Endothelial cell (in vitro differentiated cells): ENCODE measurements at places on chromosomes 13 and 19.

- no peaks in the 10 kb centered on the region for H3K4me1 ChIP-seq
- no peak overlapping the region for H3K4me3 ChIP-seq
- no peaks in the 10 kb centered on the region for H3K36me3 ChIP-seq
- no peak for DNase-seq
- no peak overlapping the region for H3K27ac ChIP-seq
- H3K27me3 ChIP-seq, result no peaks in the 10 kb centered on the region
Observed at GRCh38 chr19:31041461-31041860, 307.8 kb downstream of the TSHZ3 start.

GRCh38 chr13:79360095-79360494, 46.0 kb downstream of the RBM26 start:
- H3K36me3 ChIP-seq, result peaks cover 6% of the 10 kb centered on the region
- H3K27ac ChIP-seq, result no peak overlapping the region
- H3K4me3 ChIP-seq, result no peak overlapping the region
- DNase-seq, result no peak

GRCh38 chr19:47436712-47437401, 17.5 kb upstream of the MEIS3 start:
- DNase-seq, result peak; percentile 86
- no peak overlapping the region for H3K4me3 ChIP-seq
- H3K4me1 ChIP-seq, result peaks cover 9% of the 10 kb centered on the region
- H3K27me3 ChIP-seq, result peaks cover 5% of the 10 kb centered on the region
- no peak overlapping the region for H3K27ac ChIP-seq

GRCh38 chr13:63551731-63552130, 2136.1 kb upstream of the PCDH20 start:
- DNase-seq, result no peak
- H3K4me1 ChIP-seq, result no peaks in the 10 kb centered on the region
- H3K4me3 ChIP-seq, result no peak overlapping the region
- no peaks in the 10 kb centered on the region for H3K36me3 ChIP-seq

DNA sequence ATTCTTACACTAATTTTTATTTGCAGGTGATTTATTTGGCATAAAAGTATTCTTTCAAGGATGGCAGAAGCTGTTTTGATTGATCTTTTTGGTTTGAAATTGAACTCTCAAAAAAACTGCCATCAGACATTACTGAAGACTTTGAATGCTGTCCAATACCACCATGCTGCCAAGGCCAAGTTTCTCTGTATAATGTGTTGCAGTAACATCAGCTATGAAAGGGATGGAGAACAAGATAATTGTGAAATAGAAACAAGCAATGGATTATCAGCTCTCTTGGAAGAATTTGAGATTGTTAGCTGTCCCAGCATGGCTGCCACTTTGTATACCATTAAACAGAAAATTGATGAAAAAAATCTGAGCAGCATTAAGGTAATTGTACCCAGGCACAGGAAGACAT, 1.2 kb downstream of the LACC1 start:
- H3K27ac ChIP-seq, result no peak overlapping the region
- peaks cover 21% of the 10 kb centered on the region for H3K4me1 ChIP-seq
- DNase-seq, result no peak
- peaks cover 7% of the 10 kb centered on the region for H3K36me3 ChIP-seq
- H3K4me3 ChIP-seq, result no peak overlapping the region

DNA sequence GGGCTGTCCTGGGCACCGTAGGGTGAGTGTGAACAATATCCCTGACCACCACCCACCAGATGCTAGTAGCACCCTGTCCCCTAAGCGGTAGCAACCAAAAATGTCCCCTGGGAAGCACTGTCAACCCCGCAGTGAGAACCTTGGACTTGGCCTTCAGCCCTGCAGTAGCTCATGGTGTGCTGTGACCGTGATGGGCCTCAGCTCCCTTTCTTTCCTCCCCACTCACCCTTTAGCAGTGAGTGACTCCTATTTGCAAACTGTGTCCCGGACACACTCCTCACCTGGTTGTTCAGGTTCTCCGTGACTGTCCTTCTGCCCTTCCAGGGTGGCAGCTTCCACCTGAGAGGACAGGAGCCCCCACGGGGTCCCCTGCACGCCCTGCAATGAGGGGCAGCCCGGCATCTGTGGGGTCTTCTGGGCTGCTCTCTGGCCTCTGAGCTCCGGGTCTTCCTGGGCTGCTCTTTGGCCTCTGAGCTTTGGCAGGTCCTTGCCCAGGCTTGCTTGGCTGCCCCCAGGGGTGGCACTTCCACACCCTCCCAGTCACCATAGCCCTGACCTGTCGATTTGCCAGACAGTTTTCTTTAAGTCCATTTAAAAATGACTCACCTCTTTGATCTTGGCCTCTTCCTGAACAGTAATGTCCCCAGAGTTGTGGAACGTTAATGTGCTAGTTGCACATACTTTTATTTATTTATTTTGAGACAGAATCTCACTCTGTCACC, 3.8 kb downstream of the KDM4B start:
- peak overlapping the region; percentile 26 for H3K27ac ChIP-seq
- no peak overlapping the region for H3K4me3 ChIP-seq
- DNase-seq, result no peak
- H3K4me1 ChIP-seq, result peaks cover 49% of the 10 kb centered on the region

DNA sequence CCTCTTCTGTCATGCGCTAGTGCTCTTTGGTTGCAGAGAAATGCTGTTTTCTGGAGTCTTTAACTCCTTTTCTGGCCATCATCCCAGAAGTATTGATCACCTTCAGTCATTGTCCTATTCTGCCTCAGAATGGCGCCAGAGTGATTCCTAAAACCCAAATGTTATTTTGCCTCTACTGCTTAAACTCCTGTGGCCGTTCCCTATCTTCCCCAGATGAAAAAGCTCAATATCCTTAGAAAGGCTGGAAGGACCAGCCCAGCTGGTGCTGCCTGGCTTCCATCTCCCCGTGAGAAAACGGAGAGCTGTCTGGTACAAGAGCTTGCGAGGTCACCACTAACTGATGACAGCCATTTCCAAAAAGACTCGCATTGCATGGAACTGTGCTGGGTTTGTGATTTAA, 179.1 kb downstream of the RBM26 start:
- no peak for DNase-seq
- peaks cover 23% of the 10 kb centered on the region for H3K4me1 ChIP-seq
- H3K36me3 ChIP-seq, result peaks cover 3% of the 10 kb centered on the region
- H3K27me3 ChIP-seq, result no peaks in the 10 kb centered on the region

DNA sequence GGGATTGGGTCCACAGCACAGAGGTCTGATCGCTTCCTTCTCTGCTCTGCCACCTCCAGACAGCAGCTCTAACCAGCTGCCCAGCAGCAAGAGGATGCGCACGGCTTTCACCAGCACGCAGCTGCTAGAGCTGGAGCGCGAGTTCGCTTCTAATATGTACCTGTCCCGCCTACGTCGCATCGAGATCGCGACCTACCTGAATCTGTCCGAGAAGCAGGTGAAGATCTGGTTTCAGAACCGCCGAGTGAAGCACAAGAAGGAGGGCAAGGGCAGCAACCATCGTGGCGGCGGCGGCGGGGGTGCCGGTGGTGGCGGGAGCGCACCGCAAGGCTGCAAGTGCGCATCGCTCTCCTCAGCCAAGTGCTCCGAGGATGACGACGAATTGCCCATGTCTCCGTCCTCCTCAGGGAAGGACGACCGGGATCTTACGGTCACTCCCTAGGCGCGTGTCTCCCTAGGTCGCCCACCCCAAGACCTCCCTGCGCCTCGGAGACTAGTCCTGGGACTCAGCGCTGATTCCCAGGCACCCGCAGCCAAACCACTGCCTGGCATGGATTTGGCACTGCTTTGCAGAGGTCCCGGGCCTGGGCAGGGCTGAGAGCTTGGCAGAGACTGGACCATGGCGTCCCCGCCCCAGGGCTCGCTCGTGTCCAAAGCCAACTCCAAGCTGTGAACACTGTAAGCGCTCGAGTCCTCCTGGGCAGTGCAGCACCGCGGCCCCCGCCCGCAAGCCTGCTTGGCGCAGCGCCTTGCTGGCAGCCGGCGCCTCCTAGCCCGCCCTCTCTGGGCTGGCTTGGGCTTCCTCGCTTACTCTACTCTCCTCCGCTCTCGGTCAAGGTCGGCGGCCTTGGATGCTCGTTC, 1.5 kb downstream of the GSX1 start:
- peaks cover 9% of the 10 kb centered on the region for H3K36me3 ChIP-seq
- no peak overlapping the region for H3K27ac ChIP-seq
- no peak for DNase-seq

GRCh38 chr13:61777899-61778298, 362.2 kb upstream of the PCDH20 start:
- no peaks in the 10 kb centered on the region for H3K27me3 ChIP-seq
- H3K27ac ChIP-seq, result no peak overlapping the region
- H3K36me3 ChIP-seq, result no peaks in the 10 kb centered on the region
- peaks cover 7% of the 10 kb centered on the region for H3K4me1 ChIP-seq

DNA sequence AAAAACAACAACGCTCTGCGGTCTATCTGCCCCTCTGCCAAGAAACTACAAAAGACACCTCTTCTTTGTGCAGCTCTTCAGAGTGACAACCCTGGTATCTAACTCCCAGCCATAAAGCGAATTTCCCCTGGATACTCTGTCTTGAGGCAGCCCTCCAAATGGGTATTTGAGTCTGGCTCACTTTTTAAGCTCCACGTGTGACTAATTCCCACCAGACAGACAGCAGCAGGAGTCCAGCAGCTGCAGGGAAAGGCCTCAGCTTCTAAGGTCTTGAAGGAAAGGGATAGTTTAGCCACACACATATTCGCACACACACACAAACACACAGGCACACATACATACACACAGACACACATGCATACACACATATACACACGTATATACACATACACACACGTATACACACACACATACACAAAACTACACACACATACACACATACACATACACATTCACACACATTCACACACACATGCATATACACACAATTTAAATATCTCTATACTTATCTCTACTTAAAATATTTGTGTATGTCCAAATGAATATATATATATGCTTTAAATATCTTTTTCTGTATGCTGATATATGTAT, 188.8 kb downstream of the TSHZ3 start:
- no peaks in the 10 kb centered on the region for H3K36me3 ChIP-seq
- no peak for DNase-seq
- H3K27ac ChIP-seq, result no peak overlapping the region
- H3K4me1 ChIP-seq, result no peaks in the 10 kb centered on the region

DNA sequence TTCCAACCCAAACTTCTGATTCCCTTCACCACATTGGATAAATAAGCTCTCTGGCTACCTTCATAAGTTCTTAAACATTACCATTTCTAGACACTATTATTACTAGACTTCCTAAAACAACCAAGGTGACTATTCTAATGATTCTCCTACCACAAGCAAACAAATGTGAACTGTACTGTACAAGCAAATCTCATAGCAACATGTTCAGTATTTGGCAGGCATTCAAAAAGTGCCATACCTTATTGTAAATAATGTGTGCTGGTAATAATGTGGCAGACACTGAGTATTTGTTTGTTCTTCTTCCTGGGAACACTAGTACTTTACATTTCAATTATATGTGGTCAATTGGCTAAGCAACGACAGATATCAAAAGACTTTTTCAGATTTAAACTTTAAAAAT, 986.0 kb upstream of the SPRY2 start:
- no peak for DNase-seq
- H3K27me3 ChIP-seq, result peaks cover 1% of the 10 kb centered on the region
- no peaks in the 10 kb centered on the region for H3K4me1 ChIP-seq
- no peak overlapping the region for H3K4me3 ChIP-seq

- H3K27me3 ChIP-seq, result peaks cover 16% of the 10 kb centered on the region
- H3K27ac ChIP-seq, result peak overlapping the region; percentile 58
- peak overlapping the region; percentile 30 for H3K4me3 ChIP-seq
- H3K4me1 ChIP-seq, result peaks cover 41% of the 10 kb centered on the region
- no peak for DNase-seq
Observed at GRCh38 chr19:46845959-46846459, 4.6 kb downstream of the AP2S1 start.

DNA sequence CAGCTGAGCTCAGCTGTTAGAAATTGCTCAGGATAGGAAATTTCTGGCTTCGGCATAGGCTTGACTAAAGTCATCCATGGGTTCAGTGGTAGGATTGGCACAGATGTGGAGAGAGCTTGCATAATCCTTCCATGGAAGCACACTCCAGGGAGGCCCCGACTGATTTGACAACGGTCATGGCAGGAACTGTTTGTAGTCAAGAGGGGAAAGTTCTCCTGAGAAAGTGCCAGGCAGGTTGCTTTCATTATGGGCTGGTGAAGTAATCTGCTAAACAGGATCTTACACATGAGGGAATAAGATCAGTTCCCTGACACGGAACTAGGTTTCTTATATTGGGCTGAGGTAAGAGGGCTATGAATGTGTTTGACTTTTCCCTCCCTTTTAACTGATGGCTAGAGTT, 120.1 kb downstream of the RGCC start:
- H3K36me3 ChIP-seq, result no peaks in the 10 kb centered on the region
- H3K4me3 ChIP-seq, result no peak overlapping the region

DNA sequence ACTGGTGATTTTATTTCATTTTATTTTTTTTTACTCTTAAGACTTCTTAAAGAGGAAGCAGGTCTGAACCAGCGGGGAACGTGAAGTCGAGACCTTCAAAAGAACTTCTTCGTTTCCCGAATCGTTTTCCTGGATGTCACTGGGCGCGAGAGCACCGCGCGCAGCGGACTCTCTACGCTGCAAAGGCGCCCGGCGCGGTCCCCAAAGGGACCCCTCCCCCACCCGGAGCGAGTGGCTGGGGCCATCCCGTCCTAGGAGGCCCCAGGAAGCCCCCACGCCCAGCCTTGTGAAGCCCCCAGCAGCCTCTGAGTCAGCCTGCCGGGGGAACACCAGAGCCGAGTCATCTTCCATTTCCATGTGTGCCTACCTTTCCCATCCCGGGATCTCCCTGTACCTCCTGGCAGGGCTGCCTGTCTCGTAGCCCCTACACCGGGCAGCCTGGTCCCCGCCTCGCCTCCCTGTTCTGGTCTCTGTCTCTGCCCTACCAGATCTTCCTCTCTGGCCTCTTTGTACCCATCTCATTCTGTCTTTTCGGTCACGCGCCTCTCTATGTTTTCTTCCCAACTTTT, 608 bp downstream of the CD70 start:
- DNase-seq, result no peak
- H3K27me3 ChIP-seq, result peaks cover 37% of the 10 kb centered on the region
- H3K4me1 ChIP-seq, result peaks cover 24% of the 10 kb centered on the region
- peaks cover 14% of the 10 kb centered on the region for H3K36me3 ChIP-seq
- H3K4me3 ChIP-seq, result peak overlapping the region; percentile 79

- peaks cover 11% of the 10 kb centered on the region for H3K4me1 ChIP-seq
- no peak overlapping the region for H3K27ac ChIP-seq
- peaks cover 30% of the 10 kb centered on the region for H3K36me3 ChIP-seq
- no peak for DNase-seq
- peak overlapping the region; percentile 93 for H3K4me3 ChIP-seq
- peaks cover 10% of the 10 kb centered on the region for H3K27me3 ChIP-seq
Observed at GRCh38 chr19:9819596-9819909, 674 bp upstream of the FBXL12 start.

DNA sequence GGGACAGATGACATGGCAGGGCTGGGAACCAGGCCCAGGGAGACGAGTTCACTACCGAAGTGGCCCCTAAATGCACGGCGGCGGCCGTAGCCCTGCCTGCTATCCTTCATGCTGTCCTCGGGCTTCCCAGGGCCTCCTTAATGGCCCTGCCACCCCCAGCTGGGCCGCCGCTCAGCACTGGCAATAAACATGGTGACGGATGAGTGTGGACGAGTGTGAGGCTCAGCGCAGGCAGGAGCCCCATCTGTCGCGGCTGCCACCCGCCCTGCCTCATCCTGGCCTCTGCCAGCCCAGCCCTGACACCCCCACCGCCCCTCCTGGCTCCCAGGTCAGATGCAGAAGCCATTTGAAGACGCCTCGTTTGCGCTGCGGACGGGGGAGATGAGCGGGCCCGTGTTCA, 13.6 kb downstream of the PIN1 start:
- H3K4me1 ChIP-seq, result no peaks in the 10 kb centered on the region
- peaks cover 8% of the 10 kb centered on the region for H3K27me3 ChIP-seq
- no peak overlapping the region for H3K27ac ChIP-seq
- no peak overlapping the region for H3K4me3 ChIP-seq
- DNase-seq, result no peak
- peaks cover 32% of the 10 kb centered on the region for H3K36me3 ChIP-seq

- H3K4me3 ChIP-seq, result peak overlapping the region; percentile 65
- H3K36me3 ChIP-seq, result peaks cover 34% of the 10 kb centered on the region
- H3K27ac ChIP-seq, result no peak overlapping the region
- no peak for DNase-seq
Observed at GRCh38 chr19:49923055-49924003, 5.7 kb upstream of the ATF5 start.
